ENCODE measurements at places on chromosomes 3 and 15.

DNA sequence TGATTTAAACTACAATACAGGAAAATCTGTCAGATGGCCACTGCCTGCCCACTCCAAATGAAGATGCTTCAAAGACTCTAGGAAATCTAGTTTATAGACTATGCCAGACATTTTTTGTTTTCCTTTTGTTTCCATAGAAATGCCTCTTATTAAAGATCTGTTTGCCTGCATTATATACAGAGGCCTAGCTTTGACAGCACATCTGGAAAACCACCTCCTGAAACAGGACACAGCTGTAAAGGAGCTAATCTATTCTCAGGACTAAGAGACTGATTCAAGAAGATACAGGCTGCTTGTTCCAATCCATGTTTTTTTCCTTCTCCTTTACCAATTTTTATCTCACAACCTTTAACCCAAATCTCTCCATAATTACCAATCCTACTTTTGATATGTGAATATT lies 75.3 kb upstream of the STRIT1 start:
- DNase-seq = no peak

- no peak for DNase-seq
Measured at GRCh38 chr3:71763426-71763825, 9.8 kb downstream of the GPR27 start.

DNA sequence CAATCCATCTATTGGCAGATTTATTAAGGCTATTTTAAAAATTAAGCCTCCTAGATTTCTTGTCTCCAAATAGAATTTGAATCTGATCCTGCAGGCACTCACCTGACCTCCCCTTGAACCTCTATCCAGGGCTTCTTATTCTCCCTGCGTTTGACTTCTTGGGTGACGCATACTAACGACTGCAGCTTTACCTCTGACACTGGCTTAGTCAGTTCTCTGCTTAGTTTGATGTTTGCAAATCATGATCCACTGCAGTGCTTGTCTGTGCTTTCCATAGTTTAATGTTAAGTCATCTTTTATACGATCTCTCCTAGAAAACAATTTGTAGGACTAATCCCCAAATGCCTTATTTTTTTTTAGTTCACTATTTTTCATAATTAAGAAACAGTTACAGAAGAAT lies 233.1 kb downstream of the ROBO1 start:
- no peak for DNase-seq

DNA sequence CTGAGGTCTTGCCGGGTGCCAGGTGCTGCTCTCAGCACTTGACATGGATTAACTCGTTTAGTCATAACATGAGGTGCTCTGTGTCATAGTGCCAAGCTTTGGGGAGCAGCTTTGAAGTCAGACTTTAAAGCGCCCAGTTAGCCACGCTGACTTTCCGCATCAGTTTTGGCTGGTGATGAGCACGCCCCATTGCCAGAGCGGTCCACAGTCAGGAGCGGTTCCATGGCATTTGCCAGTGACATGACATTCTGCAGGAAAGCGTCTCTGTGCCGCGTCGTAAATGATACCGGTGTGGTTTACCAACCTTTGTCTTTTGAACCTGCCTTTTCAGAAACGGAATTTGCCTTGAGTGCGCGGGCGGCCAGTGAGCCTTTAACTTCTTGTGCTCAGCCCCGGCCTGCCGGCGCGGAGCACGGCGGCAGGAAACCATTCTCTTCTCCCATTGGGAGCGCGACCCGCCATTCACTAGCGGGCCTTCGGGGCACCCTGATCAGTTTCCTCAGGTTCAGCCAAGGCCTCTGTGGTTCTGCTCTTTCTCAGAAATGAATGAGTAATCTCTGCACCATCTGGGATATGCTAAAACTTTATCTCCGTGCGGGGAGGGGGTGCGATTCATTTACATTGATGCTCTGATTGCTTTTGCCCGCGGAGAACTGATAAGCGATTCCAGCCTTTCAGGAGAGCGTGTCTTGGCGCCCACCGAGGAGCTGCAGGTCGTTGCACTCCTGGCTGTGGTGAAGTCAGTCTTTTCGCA lies 1.7 kb upstream of the SLC2A2 start:
- DNase-seq = peak; percentile 53

DNA sequence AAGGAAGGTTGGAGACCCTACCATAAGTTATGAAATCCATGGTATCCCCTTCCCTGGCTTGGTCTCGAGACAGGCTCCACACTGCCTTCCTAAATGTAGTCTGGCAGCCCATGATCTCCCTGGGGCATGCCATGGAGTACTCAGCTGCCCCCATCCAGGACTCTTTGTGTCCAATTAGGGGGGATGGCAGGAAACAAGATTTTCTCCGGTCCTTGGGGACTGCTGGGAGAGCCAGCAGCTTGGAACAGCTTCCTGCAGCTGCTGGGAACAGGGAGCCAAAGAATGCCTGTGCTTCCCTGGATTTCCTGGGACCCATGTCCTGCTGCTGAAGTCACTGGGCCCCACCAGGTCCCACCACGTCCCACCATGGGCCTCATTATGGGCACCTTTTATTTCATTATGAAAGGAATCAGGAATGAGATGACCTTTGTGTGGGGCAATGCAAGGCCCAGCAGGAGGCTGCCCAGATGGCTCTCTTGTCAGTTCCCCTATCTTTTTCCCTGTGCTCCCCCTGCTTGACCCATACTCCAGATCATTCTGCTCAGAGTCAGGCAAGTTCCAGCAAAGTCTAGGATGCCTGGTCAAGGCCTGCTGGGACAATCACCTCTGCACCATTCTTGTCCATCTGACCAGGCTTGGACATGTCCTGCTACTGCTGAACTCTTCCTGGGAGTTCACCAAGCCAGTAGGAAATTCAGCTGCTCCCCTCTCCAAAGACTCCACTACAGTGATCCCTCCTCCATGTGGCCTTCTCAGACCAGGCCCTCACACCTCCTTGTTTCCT lies 15.0 kb upstream of the DAG1 start:
- no peak for DNase-seq

GRCh38 chr15:65101411-65101890 lies 13.5 kb downstream of the UBAP1L start:
- peak; percentile 76 for DNase-seq

DNA sequence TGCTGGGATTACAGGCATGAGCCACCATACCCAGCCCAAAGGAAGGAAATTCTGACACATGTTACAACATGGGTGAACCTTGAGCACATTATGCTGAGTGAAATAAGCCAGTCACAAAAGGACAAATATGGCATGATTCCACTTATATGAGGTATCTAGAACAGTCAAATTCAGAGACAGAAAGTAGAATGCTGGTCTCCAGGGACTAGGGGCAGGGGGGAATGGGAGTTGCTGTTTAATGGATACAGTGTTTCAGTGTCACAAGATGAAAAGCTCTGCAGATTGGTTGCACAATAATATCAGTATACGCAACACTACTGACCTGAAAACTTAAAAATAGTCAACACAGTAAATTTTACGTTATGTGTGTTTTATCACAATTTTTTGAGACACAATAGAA lies 4.1 kb downstream of the SPATA12 start:
- no peak for DNase-seq

- DNase-seq = no peak
Measured at GRCh38 chr15:32106401-32107381, 76.4 kb downstream of the CHRNA7 start.

DNA sequence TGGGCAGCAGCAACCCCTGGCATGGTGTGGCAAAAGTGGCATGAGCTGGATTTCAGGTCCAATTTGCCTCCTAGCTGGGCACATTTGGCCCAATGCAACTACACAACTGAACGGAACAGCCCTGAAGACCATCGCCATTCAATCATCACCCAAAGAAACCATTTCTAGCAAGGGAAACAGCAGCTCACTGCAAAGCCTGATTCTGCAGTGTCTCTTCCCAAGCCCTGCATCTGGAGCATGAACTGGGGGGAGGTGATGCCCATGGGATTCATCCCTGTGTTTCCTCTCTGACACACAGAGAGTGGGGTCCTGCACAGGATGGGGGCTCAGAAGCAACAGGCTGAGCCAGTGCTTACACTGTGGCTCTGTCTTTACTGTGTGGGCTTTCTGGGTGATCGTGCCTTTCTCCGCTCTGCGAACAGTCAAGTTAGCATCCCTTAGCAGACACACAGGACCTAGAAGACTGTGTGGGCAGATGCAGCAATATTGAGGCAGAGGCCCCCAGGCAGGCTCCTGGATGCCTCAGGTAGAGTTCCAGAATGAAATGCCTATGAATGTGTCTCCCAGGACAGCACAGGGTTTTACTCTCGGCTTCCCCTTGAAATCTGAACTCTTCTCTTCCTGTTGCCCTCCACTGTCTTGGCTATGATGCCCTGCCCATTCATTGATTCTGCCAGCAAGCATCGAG lies 91.1 kb upstream of the ALDH1A3 start:
- DNase-seq = no peak

- no peak for DNase-seq
Measured at GRCh38 chr15:72113347-72114031, 4.5 kb downstream of the MYO9A start.

GRCh38 chr15:81015621-81016488 lies 15.1 kb downstream of the TLNRD1 start:
- DNase-seq = no peak

- DNase-seq = no peak
Measured at GRCh38 chr15:99502661-99503060, 63.1 kb upstream of the MEF2A start.

DNA sequence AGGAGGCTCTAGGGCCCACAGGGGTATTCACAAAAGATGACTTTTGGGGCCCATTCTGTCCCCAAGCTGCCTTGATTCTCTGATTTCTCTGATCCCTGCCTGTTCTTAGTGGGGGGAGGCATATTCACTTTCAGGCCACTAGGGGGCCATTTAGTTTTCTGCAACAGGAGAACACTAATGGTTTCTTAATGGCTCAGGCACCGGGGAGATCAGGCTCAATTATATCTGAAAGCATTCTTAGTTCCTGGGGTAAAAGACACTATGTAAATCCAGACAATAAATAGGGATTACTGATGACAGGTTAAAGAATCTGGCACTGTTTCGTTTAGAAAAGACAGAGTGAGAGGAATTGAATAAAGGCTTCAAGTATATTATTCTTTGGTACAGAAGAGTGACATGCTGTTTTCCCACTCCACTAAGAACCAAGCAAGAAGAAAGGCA lies 2.5 kb upstream of the INAFM2 start:
- DNase-seq = no peak

DNA sequence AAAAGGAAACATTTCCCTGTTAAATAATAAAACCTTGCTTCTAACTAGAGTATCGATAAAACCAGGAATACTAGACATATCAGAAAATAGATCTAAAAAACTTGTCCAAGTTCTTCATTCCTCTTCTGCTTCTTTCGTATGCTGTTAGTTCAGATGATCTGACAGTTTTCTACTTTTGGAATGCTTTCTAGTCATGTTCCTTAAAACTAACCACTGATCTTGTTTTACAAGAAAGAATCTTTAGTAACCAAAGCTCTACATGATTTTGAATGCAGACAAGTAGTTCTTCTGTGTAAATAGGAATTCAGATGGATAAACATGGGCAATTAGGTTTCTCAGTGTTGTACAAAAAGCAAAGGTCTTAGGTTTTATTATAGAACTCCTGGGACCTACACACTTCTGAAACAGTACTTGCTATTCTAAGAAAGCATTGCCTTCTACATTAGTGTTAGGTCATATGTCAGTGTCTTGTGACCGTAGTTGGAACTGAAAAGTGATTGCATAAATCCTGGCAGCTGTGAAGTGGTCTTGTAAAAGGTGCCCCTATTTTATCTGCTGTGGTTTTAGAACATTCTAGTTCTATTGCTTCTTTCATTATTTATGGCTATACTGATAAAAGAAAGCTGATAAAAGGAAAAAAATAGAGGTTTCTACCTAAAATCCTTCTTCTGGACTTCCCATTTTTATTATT lies 40.7 kb downstream of the SNRK start:
- no peak for DNase-seq

DNA sequence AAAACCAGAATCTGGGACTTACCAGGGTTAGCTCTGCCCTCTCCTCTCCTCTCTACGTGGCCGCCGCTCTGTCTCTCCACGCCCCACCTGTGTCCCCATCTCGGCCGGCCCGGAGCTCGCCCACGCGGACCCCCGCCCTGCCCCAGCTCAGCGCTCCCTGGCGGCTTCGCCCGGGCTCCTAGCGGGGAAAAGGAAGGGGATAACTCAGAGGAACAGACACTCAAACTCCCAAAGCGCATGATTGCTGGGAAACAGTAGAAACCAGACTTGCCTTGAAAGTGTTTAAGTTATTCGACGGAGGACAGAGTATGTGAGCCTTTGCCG lies 5.4 kb downstream of the ISL2 start:
- DNase-seq = no peak

DNA sequence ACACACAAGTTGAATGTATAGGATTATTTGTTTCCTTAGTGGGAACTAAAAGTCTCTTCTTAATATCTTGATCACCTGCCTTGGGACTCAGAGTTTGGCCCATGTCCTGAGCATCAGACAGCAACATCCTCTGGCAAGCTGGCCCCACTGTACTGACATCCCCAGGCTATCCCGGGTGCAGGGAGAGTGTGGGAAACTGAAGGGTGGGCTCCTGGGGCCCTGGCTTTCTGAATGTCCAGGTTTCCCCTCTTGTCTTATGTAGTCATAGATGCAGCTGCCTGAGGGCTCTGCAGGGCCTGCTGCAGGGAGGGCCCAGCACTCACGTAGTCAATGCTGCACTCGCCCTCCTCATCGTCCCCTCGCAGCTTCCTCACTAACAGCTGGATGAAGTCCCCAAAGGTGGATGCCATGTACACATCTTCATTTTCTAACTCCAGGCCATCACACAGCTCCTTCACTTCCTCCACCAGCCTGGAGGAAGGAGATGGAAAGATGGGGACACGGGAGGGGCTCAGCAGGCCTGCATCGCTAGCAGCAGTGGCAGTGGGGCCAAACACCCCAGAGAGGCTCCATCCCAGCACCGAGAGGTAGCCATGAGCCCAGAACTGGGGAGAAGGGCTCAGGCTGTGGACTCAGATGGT lies 42.8 kb downstream of the ALDH1L1 start:
- peak; percentile 22 for DNase-seq

GRCh38 chr3:197700095-197700494 lies 36.6 kb downstream of the RUBCN start:
- DNase-seq = no peak

- no peak for DNase-seq
Measured at GRCh38 chr3:106635271-106635670, 742.0 kb upstream of the CCDC54 start.

- no peak for DNase-seq
Measured at GRCh38 chr3:160893207-160893606, 137.2 kb downstream of the PPM1L start.

- no peak for DNase-seq
Measured at GRCh38 chr3:129357616-129358015, 70.8 kb downstream of the EFCAB12 start.

- DNase-seq = no peak
Measured at GRCh38 chr3:194120789-194121770, 14.9 kb upstream of the HES1 start.

DNA sequence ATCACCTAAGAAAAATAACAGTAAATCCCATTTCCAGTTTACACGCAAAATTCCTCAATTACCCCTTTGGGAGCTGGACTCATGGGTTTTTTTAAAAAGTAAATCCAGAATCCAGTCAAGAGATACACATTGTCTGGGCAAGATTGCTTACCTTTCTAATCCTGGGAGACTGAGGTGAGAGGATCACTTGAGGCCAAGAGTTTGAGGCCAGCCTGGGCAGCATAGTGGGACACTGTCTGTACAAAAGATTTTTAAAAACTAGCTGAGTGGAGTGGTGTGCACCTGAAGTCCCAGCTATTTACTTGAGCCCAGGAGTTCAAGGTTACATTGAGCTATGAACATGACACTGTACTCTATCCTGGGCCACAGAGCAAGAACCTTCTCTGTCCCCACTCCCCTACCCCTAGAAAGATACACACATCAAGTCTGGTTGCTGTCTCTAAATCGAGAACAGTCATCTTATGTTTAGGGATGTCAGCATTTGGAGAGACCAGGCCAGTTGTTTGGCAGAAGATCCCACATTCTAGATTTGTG lies 39.0 kb downstream of the DAG1 start:
- DNase-seq = no peak

GRCh38 chr15:36888011-36888992 lies 212.0 kb downstream of the MEIS2 start:
- no peak for DNase-seq
